ENCODE measurements at places on chromosomes 16 and 17.
A peak's percentile ranks its signal among the peaks of the same experiment; 100 is the strongest.

DNA sequence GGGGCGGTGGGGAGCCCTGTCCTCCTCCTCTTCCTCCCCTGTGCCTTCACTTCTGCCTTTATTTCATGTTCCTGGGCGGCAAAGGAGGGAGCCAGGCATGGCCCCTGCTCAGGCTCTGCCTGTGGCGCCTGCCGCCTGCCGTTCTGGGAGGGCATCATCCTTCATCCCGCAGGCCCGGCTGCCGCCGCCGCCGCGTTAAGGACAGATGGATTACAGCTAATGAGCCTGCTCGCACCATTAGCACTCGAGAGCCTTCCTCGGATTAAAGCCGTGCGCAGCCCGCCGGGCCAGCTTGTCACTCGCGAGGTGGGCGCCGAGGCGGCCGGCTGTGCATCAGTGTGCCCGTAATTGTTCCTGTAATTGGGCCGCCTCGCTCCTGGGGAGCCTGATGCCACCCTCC lies 127.7 kb upstream of the GSE1 start:
- DNase-seq, result no peak

GRCh38 chr17:10136258-10136981 lies 62.0 kb downstream of the GAS7 start:
- DNase-seq, result no peak

- DNase-seq, result no peak
These were observed 63.0 kb downstream of the GTF3C1 start for GRCh38 chr16:27486760-27487159.

- DNase-seq, result no peak
These were observed 560 bp downstream of the RAI1 start for GRCh38 chr17:17681744-17682292.

DNA sequence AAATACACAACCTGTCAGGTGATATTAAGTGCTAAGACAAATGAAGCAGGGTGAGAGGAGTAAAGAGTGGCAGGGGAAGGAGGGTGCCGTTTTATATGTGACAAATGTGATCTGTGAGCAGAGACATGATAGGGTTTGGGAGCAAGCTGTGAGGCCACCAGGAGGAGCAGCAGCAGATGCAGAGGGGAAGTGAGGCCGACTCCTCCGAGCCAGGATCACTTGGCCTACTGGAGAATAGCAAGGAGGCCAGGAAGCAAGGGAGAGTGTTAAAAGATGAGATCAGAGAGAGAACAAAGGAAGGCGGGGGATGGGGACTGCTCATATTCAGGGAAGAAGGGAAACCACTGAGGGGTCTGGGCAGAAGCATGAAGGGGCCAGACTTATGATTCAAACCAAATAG lies 129.4 kb downstream of the TANGO6 start:
- DNase-seq, result no peak

DNA sequence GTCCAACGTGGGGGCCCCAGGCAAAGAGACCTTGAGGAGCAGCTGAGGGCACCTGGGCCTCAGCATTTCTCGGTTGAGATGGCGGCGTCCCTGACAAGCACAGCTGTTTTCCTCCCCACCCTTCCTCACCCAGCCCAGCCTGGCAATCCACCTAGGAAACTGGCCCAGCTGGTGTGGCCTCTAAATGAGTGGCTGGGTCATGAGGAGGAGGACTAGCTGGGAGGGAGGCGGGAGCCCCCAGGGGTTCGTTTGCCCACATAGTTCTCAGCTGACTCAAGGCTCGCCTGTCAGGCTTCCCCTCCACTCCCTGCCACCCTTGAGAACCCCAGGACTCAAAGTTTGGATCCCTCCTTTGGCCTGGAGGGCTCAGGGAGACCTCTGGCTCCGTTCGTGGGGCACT lies 5.9 kb downstream of the RNF222 start:
- no peak for DNase-seq

- no peak for DNase-seq
These were observed 25.8 kb upstream of the ABCC3 start for GRCh38 chr17:50608700-50609379.

DNA sequence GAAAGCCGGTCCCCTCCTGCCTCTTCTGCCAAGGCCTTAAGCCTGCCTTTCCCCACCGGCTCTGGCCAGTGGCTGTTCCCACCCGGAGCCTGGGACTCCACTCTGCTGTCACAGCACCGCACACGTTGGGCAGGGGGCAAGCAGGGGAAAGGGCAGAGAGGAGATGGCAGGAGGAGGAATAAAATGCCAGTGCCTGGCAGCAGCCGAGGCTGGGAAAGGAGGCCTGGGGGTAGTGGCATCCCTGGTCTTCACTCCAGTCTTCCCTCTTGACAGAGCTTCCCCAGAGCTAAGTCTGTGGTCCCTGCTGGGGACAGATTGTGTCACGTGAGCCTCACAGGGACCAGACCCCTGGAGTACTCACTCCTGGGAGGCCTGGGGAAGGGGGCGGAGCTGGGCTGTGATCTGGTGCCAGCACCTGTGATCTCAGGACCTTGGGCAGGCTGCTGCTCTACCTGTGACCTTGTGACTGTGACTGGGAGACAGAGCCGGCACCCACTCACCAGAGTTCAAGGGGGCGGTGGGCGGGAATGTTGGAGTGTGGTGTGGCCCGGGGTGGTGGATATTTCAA lies 97.2 kb upstream of the GSE1 start:
- DNase-seq, result no peak

DNA sequence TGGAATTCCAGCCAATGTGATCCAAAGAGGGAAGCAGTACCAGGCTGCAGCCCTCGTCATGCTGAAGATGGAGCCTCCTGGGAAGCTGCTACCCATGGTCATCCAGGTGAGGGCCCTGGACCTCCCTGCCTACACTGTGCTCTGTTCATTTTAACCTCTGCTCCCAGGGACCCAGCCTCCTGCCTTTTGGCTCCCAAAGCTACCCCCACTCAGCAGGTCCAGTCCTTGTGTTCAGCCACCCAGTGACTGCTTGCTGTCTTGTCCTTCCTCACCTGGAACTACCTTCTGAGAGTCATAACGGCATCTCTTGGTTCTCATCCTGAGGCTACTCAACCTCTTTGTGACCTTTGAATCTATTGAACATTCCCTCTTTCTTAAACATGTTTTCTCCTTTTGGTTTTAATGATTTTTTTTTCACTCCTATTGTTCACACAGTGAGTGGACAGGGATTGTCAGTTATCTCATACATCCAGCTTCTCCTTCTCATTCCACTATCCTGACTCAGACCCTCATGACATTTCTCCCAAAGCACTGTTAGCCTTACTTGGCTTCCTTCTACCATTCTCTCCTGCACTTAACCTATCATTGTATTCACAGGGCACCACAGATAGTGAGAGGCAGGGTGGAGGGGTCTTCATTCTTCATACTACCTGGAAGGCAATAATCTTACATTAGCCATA lies 53.3 kb downstream of the GOSR1 start:
- DNase-seq, result no peak

- DNase-seq, result no peak
These were observed 963 bp upstream of the APRT start for GRCh38 chr16:88812513-88813268.

DNA sequence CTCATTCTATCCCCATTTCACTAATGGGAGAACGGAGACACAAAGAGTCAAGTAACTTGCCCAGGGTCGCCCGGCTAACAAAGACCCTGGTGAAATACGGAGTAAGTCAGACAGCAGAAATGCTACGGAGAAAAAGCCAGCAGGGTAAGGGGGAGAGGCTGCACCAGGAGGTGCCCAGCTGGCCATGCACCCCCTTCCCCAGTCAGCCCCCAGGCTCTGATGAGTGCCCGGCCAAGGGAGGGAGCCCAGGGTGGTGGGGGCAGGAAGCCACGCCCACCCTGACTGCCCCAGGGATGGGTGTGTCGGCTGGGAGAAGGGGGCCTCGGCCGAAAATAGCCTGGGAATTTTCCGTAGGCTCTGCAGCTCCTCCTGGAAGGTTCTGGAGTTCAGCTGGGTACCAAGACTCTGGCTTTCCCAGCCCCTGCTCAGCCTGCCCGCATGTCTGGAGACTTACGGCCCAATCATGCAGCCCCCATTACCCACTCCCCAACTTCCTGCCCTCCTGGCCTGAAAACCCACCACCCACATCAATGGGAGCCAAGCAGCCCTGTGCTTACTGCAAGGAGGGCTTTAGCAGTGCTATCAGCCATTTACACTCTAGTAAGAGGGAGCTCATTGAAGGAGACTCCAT lies 4.2 kb downstream of the CARHSP1 start:
- DNase-seq, result no peak

DNA sequence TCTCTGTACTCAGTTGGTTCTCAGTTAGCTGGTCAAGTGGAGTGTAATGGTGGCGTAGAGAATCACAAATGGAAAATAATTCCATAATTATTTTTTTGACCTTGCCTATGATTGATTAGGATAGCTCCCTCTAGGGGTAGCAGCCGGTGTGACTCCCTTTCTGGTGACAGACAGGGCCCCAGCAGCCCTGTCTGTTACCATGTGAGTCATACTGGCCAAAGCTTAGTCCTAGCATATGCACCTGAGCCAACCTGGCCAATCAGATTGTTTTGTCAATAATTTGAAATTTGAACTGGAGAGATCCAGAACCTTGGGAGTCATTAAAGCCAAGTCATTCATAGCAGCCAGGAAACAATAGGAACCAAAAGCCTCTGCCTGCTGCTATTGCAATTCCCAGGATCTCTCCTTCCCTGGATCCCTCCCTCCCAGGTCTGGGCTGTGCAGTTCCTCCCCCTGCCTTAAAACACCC lies 5.6 kb downstream of the PNPO start:
- peak; percentile 20 for DNase-seq

GRCh38 chr17:29608986-29609385 lies 13.7 kb downstream of the CORO6 start:
- no peak for DNase-seq

DNA sequence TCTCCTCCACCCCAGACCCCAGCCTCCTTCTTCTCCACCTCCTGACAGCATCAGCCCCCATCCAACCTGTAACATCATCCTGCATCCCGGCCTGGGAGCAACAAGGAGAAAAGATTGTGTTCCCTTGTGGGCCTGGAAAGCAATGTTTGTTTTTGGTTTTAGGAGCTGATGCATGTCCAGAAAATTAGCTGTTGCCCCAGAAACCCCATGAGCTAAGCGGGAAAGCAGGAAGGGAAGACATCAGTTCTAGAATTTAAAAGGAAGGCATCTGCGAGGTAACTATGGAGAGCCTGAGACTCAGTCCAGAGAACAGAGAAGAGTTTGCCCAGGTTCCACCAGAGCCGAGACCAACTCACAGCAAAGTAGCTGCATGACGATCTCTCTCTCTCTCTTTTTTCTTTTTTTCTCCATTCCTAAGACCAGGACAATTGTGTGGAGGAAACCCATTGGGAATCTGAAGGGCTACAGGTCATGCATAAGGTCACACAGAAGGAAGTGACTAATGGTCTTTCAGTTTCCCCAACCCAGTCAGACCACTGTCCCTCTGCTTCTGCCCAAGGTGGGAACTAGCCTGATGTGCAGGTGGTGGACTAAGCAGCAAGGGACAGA lies 124.4 kb downstream of the SLC39A11 start:
- DNase-seq, result no peak

DNA sequence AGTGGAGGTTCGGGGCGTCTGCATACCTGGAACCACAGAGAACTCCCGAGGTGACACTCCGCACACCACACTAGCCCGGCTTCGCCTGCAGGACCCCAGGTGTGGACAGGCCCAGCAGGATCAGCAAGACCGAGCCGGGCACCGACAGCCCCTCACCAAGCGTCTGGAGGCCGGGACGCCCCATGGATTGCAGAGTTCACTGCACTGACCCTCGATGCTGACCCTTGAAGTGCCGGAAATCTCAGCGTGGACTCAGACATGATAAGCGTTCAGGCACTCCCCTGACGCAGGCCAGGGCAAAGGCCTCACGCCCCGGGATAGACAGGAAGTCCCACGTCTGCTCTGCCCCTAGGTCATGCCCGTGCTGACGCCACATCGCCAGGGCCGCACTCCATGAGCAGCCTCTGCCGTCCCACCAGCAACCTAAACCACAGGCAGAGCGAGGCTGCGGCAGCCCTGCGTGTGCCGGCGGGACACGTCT lies 26.0 kb downstream of the ACSF3 start:
- no peak for DNase-seq

- DNase-seq, result no peak
These were observed 9.4 kb downstream of the TMEM92 start for GRCh38 chr17:50283714-50284113.

- no peak for DNase-seq
These were observed 13.1 kb downstream of the MPHOSPH6 start for GRCh38 chr16:82156761-82157533.

DNA sequence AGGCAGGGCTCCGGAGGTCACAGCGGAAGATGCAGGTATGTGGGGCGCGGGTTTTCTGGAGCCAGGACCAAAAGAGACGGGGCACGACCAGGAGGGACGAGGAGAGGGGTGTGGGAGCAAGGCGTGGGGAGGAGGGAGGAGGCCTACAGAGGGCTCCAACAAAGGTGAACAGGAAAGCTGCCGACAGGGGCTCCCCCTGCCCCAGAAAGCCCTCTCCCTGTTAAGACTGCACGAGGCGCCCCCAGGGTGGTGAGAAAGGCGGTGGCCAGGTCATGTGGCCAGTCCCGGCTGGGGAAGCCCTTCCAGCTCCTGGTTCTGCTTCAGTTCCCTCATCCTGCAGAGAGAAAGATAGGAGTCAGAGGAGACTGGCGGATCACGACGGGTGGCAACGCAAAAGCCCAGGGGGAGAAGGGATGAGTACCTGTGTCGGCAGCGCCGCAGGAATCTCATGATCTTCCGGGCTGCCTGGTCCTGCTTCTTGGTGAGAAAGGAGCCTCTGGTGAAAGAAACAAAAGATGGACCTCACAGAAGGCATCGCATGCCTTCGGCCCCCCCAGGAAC lies 949 bp upstream of the SPAG7 start:
- no peak for DNase-seq

DNA sequence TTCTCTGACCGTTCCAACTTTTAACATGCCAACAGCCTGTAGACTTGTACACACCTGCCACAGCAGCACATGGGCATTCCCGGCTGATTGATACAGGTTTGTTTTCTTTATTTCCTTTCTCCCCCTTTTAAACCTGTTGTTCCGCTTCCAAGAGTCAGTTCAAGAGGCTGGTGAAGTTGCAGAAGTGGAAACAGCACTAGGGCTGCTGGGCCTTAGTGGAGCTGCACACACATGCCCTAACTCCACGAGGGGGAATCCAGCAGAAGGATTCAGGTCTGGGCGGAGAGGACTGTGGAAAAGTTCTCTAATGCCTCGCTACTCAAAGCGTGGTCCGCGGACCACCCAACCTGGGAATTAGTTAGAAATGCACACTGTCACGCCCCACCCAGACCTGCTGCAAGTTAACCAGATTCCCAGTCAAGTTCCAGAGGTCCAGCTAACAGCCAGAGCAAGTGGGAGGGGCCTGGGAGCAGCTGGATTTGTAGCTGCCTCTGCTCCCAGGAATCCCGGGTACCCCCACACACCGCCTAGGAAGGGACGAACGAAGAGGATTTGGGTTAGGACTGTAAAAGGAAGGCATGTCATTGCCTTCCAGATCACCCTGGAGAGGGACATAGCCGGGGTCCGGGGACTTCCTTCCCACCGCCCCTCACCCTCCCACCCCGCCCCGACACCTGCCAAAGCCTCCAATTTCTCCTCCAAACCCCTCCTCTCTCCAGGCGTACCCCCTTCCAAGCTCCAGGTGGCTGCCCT lies 542 bp downstream of the SLC39A11 start:
- no peak for DNase-seq

GRCh38 chr16:73062743-73063733 lies 15.1 kb upstream of the ZFHX3 start:
- DNase-seq, result no peak
